ENCODE measurements at places on chromosomes 13 and 19. TPM values are rescaled to one million over a fixed set of nuclear protein-coding genes. Genes with fewer than 3 reads are reported as not detected.
A peak's percentile ranks its signal among the peaks of the same experiment; 100 is the strongest.

- no peak for DNase-seq
Measured at GRCh38 chr13:102897371-102898138, 51.7 kb downstream of the ERCC5 start.

The OR4F17 gene
- polyA plus RNA-seq: not detected

- DNase-seq: no peak
Measured at GRCh38 chr13:97058391-97058790, 64.1 kb upstream of the OXGR1 start.

The CTU1 gene
- polyA plus RNA-seq: 2.5 TPM

The ZNF221 gene
- polyA plus RNA-seq: 11.9 TPM

- peak; percentile 96 for DNase-seq
Measured at GRCh38 chr19:56393119-56394012, at the start of gene ZNF582. Gene ZNF582, minus strand, starts transcription at chr19:56393534. Its CDS starts 1,782 bp downstream, at chr19:56391752.
